Mucosa of descending colon (tissue), 3 donors: ENCODE measurements at places on chromosomes 2 and 18. TPM values are rescaled to one million over a fixed set of nuclear protein-coding genes. Genes with fewer than 3 reads are reported as not detected.

DNA sequence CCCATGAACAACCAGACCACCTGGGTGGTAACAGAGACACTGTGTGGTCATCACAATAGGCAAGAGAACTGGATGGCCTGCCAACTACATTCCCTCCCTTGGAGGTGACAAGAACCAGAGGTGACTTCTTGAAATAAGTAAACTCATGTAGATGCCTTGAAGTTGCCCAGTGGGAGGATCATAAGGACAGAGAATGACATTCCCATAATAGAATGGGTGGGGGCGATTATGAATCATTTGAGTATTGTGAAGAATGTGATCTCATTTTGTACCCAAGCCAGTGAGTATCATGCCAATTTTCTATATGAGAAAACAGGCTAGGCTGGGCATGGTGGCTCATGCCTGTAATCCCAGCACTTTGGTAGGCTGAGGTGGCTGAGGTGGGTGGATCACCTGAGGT, 211.4 kb upstream of the GYPC start:
- no peak for DNase-seq

C1D gene
- total RNA-seq = 18.8 TPM

DNA sequence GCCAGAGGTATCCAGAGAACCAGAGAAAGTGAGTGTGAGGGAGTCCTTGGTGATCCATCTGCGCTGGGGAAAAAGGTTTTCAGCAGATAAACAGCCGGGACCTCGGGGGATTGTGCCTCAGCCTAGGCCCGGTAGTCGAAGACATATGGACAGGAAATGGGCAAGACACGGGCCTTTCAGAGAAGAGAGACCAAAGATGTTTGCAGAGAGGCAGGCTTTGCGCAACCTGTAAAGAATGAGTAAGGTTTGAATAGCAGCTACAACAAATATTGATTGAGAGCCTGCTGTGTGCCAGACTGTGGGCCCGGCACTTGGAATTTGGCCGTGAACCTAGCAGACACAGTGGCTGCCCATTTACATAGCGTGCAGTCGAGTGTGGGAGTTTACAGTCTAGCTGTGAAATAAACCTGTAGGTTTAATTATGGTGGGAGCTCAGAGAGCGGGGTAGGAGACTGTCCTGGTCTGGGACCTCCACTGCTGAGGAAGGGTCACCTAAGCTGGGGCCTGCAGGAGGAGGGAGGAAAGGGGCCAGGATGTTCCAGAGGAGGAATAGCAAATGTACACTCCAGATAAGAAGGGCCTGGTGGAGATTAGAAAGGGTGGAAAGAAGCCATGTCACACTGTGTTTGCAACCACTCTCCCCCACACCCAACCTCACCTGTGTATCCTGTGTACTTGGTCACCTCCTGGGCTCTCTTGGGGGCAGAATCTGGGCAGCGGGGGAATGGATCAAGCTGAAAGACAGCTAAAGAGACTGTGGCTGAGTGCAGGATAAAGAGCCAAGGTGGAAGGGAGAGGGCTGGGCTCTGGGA, 3.0 kb downstream of the SH2D6 start:
- DNase-seq = peak; percentile 66

GRCh38 chr2:45293182-45293581, 283.9 kb upstream of the SIX2 start:
- no peak for DNase-seq

- no peak for DNase-seq
Measured at GRCh38 chr2:186205254-186205911, 280.7 kb upstream of the ZC3H15 start.

DNA sequence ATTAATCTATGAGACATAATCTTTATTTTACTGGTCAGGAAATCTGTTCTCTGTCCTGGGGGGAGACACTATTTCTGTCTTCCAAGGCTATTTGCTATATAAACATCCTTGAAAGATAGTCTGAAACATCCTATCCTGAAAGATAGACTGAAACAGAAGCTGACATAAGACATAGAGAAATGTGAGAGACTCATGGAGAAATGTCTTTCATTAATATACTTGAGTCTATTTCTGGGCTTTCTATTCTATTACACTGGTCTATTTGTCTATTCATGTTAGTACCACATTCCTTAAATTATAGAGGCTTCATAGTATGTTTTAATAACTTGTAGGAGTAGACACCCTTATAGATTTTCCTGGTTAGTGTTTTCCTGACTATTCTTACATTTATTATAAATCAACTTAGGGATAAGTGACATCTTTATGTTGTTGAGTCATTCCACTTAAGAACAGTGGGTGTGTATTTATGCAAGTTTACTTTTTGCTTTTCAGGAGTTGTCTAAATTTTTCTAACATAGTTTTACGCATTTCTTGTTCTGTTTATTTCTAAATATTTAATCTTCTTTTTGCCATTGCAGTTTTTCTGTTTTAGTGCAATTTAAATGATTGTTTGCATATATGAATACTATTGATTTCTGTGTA, 244.9 kb upstream of the ZSWIM2 start:
- DNase-seq = no peak

RHOB gene
- total RNA-seq = 75.5 TPM

- DNase-seq = no peak
Measured at GRCh38 chr2:143087033-143087432, 42.2 kb upstream of the ARHGAP15 start.

ESPNL gene
- 0.23 TPM for total RNA-seq

DNA sequence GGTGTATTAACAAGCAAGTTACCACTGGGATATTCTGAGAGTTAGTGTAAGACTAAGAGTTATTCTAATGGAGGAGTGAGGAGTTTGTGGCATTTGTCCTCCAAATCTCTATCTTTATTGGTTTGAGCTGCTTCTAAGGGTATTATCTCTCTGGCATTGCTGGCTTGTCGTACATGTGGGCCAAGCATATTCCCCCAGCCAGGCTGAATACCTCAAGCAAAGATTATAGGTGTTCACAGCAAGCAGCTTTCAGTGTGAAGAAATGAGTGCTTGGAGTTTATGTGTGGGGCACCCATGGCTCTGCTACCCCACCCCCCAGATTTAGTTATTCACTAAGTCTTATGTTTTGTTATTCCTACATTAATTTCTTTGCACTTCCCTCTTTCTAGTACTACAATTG, 193.6 kb upstream of the FANCL start:
- no peak for DNase-seq

DNA sequence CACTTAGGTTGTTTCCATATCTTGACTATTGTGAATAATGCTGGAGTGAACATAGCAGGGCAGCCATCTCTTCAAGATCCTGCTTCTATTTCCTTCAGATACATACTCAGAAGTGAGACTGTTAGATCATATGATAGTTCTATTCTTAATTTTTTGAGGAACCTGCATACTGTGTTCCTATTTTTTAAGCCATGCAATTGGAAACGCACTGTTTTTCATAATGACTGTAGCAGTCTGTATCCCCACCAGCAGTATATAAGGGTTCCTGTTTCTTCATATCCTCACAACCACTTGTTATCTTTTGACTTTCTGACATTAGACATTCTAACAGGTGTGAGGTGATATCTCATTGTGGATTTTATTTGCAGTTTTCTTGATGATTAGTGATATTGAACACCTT, 15.5 kb downstream of the NEURL3 start:
- no peak for DNase-seq

LINC00305 gene
- total RNA-seq = not detected

KCNE4 gene
- total RNA-seq = 0.55 TPM

GRCh38 chr2:197950006-197950405, 145.6 kb downstream of the PLCL1 start:
- no peak for DNase-seq

- DNase-seq = no peak
Measured at GRCh38 chr2:120389036-120389391, 43.1 kb downstream of the INHBB start.

DNA sequence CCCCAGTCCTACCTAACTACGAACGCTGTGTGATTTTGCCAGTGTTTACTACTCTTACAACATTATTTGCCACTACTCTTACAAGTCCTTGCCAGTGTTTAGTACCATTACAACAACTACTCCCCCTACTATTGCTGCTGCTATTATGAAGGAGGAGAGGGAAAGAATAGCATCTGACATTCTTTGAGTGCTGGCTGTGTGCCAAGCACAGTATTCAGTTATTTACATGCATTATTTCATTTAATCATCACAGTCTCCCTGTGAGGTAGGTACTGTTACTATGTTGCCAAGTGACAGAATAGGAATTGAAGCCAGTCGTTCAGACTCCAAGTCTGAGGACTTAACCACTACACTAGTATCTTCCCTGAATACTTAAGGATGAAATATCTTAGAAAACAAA, 185.9 kb upstream of the FOSL2 start:
- no peak for DNase-seq

DNA sequence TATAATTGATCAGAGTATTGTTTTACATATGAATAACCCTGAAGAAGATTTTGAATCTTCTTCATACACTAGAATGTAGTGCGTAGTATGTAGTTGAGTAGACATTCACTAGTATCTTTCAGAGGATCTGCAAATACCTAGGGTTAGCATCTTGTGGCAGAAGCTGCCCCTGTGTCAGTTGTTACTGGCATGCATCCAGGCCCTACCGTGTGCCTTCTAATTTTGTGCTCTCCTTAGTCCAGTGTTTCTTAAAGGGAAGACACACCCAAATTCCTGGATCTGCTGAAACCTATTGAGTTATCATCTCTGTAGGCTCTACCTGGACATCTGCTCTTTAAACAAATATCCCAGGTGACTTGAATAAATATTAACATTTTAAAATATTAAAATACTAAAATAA, 99.7 kb upstream of the SERTAD2 start:
- DNase-seq = no peak
